DMS79 (cell line): ENCODE measurements at places on chromosomes 4 and X.

DNA sequence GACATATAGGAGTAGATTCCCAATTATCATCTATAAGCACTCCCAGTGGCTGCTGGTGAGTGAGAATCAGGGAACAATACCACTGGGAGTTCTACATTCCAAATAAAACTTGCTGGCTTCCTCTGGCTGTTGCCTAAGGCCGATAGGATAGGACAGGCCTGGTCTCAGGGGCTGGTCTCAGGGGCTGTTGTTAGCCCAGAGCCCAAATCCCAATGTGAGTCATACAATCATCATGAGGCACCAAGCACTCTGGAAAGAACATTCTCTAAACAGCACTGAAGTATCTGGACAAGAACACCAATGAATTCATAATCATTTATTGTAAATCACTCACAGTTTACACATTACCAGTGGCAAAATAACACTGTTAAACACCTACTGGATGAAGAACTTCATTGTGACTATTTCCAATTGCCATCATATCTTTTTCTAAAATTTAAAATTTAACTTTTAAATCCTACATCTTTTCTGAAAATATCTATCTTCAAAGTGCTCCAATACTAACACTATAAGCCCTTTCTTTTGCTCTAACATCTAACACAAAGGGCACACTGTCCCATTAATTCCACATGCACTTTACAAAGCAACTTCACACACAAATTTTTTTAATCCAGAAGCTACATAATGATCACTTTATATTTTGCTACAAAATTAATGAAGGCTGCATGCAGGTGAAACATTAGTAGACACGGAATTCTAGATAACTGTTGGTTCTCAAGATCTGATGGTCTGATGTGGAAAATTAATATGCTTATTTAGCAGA is 67.6 kb upstream of the TMEM150C start:
- DNase-seq: no peak

DNA sequence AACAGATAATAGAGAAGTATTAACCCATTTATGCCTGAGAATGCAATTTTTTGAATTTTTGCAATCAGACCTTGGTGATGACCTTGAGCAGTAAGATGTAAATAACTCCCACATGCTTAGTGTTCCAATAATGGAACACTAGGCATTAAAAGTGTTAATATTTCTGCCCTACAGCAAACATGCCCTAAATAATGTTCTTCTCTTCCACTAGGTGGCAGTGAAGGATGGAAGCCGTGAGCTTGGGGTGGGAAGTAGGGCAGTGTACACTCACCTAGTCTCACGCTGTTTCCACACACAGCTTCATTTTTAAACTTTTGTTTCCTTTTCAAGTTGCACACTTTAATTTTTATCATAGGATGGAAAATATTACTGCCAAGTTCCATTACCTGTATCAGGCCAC is 613.1 kb upstream of the HS3ST1 start:
- DNase-seq: no peak

DNA sequence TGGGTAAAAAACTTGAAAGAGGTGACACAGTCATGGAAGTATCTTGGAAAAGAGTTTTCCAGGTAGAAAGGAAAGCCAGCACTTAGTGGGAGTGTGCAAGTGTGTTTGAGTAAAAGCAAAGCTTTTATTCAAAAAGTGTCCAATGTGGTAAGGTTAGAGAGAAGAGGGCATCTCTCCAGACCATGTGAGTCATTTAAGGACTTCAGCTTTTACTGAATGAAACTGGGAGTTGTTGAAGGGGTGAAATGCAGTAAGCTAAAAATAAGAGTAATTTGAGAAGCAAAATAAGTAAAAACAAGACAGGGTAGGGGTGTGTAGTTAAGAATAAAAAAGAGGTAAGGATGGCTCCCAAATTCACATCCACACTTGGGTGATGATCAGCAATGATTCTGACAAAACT is 238.9 kb downstream of the SLC7A11 start:
- no peak for DNase-seq

GRCh38 chr4:30396772-30397475 is 323.2 kb upstream of the PCDH7 start:
- DNase-seq: no peak

- DNase-seq: no peak
These were observed 11.5 kb downstream of the ETNPPL start for GRCh38 chr4:108751321-108751720.

DNA sequence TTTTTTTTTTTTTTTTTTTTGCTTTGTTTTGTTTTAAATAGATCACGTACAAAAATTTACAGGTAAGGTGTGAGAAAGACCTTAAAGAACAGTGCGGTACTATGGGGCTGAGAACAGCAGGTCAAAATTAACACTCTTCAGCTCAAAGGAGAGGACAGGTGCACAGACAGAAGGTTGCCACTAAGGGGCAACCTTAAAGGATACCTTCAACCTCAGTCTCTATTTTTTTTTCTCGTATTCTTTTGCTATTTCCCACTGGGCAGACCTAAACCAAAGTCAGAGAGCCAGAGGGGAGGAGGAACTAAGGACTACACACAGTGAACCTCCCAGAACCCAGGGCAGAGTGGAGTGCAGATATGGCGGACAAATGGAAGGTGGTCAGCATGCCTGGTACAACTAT is 1984.3 kb upstream of the IGFBP7 start:
- no peak for DNase-seq
